Stimulated activated CD8-positive, alpha-beta memory T cell treated with anti-CD3 and anti-CD28 coated beads, Interleukin-2, amount 100 ng/mL, for 48 hours (primary cell): ENCODE measurements at places on chromosomes 13 and 19.
A peak's percentile ranks its signal among the peaks of the same experiment; 100 is the strongest.

- no peak for DNase-seq
These were observed 235.2 kb upstream of the SGCG start for GRCh38 chr13:22945321-22946226.

DNA sequence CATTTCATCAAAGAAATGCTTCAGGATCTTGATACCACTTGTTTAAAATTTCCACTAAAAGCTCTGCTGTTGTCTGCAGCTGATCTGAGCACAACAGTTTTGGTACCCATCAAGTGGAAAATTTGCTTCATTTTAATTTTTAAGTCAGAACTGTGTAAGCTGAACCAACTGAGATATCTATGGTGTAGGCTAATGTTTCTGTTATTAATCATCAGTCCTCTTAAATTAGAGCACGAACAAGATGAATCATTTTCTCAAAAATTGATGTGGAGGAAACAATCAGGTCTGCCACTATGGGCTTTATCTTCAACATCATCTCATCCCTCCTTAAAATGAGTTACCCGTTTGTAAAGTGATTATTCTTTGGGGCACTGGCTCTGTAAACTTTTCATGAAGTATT, 221.5 kb upstream of the NBEA start:
- DNase-seq, result no peak

- DNase-seq, result no peak
These were observed 27.5 kb downstream of the VRK3 start for GRCh38 chr19:49997709-49998108.

DNA sequence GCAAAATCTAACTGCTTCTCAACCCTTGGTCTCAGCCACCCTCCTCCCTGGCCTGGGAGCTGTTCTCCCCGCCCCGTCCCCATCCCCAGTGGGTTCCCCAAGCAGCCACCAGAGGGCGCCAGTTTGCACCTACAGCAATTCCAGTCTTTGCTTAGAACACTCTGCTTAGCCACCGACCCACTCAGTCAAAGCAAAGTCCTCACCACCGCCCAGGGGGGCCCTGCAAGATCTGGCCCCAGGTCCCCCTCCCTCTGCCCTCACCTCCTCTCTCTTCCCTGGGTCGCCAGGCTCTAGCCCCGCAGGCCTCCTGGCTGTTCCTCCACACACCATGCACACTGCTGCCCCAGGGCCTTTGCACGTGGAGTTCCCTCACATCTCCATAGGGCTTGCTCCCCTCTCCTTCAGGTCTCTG, 12.4 kb downstream of the TMEM143 start:
- peak; percentile 77 for DNase-seq

GRCh38 chr19:37966211-37966661, 59.2 kb downstream of the SIPA1L3 start:
- DNase-seq, result no peak

DNA sequence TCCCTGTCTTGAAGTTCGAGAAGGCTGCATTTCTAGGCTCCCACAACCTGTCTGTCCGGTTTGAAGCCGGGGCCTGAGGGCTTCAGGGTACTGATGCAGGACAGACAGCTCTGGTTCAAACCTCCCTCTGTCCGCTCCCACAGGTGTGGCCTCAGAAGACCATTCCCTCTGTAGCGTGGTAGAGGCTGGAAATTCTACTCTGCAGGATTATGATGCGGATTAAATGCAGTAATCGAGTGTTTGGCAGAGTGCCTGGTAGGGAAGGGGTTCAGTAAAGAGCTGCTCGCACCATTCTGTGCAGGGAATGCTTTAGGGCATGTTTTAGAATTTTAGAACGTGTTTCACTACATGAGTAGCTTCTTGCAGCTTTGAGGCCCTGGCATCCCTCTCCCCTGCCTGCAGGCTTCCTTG, 30.5 kb downstream of the PPP1R37 start:
- no peak for DNase-seq

DNA sequence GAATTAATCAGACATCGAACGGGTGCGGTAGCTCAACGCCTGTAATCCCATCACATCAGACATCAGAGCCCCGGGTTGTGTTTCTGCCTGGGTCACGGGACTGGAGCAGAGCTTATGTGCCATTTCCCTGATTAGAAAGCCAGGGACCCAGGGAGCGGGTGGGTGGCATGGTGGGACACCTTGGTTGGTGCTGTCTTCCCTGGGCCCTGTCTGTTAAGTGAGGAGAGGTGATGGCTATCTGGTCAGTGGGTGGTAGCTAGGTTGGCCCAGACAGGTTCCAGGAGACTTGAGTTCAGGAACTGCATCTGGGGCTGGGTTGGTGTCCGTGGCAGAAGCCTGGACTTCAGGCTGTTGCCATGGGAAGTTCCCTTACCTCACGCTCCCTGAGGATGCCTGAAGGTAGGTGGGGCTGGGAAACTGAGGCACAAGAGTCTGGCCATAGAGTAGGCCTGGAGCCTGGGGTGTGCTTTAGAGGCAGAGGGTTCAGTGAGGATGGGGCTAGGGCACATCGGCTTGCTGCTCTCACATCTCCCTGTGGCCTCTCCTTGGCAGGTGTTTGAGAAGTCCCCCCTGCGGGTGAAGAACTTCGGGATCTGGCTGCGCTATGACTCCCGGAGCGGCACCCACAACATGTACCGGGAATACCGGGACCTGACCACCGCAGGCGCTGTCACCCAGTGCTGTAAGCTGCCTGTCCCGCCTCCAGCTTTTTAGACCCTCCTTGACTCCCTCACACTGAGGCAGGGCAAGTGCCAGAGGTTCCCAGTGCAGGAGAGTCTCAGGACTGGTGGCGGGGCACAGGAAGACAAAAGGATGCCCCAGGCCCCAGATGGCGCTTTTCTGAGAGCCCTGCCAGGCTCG, 2.1 kb downstream of the RPL18A start:
- no peak for DNase-seq

DNA sequence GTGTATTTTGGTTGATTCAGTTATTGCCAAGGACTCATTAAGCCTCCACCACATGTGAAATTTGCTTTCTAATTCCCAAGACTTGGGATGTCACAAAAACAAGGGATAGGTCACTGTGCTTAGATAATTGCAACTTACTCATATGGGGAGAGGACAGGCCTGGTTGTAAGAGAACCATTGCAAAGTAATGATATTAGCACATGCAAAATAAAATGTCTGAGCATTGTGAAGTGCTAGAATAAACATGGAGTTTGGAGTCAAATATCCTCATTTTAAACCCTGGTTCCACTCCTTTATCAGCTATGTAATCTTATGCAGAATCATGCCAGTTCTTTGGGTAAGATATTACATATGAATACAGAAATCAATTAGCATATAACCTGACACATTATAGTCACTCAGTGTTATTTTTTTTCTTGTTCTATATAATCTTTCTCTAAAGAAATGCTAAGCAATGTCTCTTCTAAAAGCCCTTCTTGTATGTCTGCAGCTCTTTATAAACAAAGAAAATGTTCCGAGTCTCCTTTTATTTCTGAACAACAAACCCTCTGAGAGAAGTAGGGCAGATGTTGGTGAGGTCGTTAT, 5.5 kb downstream of the CBY2 start:
- DNase-seq, result no peak
